Activated CD4-positive, alpha-beta T cell treated with anti-CD3 and anti-CD28 coated beads, Interleukin-2, amount 10 ng/mL, durations not matched to agents 24 days and 14 days (primary cell): ENCODE measurements at places on chromosomes 6 and 20.
A peak's percentile ranks its signal among the peaks of the same experiment; 100 is the strongest.

- DNase-seq = no peak
Measured at GRCh38 chr20:24698189-24698588, 228.8 kb downstream of the SYNDIG1 start.

DNA sequence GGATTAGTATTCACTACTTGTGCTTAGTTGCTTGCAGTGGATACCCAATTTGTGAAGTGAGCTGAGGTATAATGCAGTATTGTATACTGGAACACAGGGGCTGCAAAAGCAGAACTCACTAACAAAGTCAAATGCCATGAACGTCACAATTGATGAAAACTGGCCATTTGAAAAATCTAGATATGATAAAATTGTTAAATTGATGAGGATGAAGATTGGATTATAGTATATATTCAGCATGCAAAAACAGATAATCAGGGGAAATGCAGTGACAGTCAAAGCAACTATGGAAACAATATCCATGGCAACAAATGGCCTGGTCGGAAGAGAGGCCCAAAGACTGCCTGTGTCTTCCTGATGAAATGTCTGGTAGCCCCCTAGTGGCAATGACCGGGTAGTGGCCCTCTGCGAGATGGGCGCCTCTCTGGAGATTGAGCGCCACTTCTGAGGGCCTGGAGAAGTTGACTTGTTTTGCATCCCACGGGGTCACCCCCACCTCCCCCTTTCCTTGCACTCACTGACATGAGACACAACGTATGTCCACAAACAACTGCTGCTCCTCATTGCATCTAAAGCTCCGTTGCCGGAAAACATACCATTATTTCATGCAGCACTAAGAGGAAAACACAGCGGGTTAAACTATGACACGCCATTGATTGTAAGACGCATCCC, 43.6 kb downstream of the C6orf15 start:
- DNase-seq = peak; percentile 91

GRCh38 chr6:90660931-90661330, 74.1 kb upstream of the MAP3K7 start:
- DNase-seq = no peak

GRCh38 chr6:31617010-31617409, 2.0 kb downstream of the AIF1 start:
- DNase-seq = no peak

- DNase-seq = no peak
Measured at GRCh38 chr20:25256226-25256859, 8.5 kb downstream of the PYGB start.

- DNase-seq = peak; percentile 78
Measured at GRCh38 chr20:36465109-36466080, 75.9 kb upstream of the MYL9 start.

DNA sequence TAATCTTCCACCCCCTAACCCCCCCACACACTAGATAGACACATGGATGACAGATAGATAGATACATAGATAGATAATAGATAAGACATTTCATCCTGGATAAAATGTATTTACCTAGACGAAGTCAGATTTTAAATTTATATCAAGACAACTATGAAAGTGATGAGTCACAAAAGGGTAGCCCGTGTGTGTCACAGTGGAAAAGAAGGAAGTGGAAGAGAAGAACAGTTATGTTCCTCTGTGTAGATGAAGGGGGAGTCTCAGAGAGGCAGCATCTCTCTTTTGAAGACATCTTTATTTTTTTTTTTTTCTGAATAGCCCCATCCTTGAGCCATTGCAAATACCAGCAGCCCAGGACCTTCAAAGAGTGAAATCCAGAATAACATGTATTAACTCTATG, 121.7 kb upstream of the VGLL2 start:
- DNase-seq = no peak

- DNase-seq = no peak
Measured at GRCh38 chr6:168222115-168223043, 97.2 kb downstream of the DACT2 start.

- DNase-seq = no peak
Measured at GRCh38 chr6:43082806-43083655, 6.9 kb downstream of the PTK7 start.

DNA sequence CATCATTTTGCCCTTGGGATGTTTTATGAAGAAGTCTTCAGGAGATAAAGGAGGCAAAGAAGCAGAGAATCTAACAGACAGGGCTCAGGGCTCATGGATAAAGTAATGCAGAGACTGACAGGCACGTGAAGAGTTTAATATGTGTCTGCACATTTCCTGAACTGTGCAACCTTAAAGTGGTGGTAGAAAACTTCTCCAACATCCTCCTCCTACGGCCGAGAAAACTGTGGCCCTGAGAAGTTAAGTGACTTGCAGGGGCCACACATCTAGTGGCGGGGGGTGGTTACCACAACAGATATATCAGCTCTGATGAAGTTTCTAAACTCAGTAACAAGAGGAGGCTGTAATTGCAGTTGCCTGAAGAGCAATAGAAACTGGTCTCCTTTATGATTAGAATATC, 61.0 kb downstream of the SOBP start:
- DNase-seq = no peak

DNA sequence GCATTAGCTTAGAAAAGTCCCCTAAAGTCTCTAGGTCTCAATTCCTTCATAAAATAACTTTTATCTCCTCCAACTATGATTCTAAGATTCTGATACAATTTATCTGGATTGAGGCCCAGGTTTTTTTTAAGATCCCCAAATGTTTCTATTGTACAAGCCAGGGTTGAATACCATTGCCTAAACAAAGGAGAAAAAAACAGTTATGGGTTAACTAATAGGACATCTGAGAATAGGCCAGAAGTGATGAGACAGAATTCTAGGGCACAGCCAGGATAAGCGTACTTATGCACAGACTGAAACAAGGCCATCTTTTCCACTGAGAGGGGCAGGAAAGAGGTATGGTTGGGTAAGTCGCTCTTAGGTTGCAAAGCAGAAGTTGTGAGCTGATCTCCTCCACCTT, 26.4 kb downstream of the EPB41L2 start:
- no peak for DNase-seq

DNA sequence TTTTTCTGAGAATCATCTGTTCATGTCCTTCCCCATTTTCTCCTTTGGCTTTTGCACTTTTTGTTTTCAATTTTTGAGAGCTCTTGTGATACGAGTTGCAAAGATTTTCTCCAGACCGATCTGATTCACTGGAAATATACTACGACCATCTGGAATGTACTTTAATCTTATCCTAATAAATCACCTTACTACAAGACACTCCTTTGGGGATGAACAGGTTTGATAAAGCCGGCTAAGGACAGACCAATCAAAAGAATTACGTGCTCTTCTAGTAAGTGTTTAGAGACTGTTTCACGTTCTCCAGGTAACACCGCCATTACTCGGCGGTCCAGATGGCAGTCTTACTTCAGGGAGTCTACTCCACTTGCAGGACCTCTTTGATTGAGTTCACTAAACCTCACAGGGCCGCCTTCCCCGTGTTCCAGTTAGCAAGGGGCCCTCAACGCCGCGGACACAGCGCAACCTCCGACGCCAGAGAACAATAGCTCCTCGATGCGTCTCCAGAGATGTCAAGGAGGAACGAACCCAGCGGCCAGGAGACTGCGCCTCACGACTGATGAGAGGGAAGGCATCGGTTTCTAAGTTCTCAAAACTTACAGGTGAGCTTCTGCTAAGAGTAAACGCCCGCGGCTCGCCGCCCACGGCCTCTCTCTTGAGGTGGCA, 920 bp upstream of the WTAP start:
- no peak for DNase-seq

GRCh38 chr20:363319-364078, 16.6 kb downstream of the NRSN2 start:
- DNase-seq = no peak

DNA sequence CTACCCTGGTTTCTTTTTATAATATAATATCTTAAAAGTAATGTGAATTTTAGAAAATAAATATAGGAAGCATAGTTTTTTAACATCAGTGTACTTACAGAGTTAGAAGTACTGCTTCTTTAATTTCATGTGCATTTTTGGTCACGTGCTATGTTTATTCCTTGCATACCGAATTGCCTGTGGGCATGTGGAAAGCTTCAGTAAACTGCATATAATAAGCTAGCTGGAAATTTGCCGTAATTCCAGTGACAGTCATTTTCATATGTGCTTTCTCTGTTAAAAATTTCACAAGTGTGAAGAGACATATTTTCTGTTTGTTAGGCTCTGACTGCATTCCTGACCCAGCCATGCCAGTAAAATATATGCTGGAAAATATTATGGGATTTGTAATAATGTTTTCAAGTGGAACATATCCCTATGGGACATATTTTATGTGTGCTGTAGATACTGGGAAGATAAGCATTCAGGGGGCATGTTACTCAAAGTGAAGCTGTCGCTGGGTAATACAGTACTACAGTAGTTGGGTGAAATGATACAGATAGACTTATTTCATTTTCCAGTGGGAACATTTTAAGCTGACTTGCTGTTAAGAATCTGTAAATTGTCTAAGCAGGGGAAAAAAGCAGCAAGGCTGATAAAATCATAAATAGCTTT, 616.7 kb downstream of the FRK start:
- DNase-seq = no peak

DNA sequence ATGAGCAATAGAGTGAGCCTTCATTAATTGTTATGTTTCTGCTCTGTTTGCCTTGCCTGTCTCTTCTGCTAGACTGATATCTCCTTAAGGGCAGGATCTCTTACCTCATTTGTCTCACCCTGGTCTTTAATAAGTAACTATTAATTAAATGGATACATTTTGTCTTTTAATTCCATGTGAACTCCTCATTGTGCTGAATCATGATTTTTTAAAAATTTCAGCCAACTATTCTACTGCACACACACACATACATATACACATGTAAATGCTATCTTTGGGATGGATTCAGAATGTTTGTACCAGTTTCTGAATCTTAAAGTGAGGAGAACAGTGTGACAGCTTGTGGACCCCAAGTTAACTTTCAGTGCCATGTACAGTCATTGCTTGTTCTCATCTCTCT, 731.1 kb upstream of the MAP3K7 start:
- no peak for DNase-seq

GRCh38 chr6:49541210-49541724, 9.2 kb upstream of the C6orf141 start:
- no peak for DNase-seq

- DNase-seq = no peak
Measured at GRCh38 chr6:36920049-36920448, 34.3 kb downstream of the C6orf89 start.

DNA sequence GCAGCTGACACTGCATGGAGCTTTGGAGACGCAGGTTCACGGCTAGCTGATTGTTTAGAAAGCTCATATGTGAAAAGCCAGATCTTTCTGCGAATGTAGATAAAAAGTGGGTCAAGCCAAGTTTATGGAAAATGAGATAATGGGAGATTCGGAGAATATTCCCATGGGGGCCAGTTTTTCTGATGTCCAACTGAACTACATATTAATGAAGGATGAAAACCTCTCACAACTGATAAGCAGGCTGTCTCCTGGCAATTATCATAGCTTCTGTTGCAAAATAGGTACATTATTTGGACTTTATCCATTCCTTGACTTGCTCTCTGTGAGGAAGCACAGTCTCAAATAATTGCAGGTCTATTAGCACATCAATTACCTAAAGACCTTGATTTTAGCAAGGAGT, 21.1 kb downstream of the HDGFL1 start:
- no peak for DNase-seq

DNA sequence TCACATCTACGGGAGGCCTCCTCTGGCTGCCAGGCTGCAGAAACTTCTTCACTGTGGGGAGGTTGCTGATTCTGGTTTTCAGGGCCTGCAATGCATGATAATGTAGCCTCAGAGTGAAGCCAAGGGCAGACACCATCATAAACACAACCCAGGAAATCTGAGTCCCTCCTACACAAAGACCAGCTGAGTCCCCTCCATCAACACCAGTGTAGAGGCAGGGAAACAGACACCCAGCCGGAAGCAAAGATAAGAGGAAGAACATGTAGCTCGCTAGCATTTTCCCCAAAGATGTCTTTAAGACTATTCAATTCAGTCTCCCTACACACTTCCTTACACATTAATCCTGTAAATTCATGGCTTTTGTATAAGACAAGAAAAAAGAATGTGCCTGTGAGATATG, 23.6 kb downstream of the GSTA2 start:
- DNase-seq = no peak

GRCh38 chr6:712805-713204, 19.9 kb upstream of the EXOC2 start:
- no peak for DNase-seq

GRCh38 chr6:3517350-3517749, 60.5 kb upstream of the SLC22A23 start:
- DNase-seq = no peak

- DNase-seq = no peak
Measured at GRCh38 chr20:7113577-7114466, 346.3 kb downstream of the BMP2 start.

GRCh38 chr6:139515511-139515910, 141.1 kb upstream of the CITED2 start:
- no peak for DNase-seq

DNA sequence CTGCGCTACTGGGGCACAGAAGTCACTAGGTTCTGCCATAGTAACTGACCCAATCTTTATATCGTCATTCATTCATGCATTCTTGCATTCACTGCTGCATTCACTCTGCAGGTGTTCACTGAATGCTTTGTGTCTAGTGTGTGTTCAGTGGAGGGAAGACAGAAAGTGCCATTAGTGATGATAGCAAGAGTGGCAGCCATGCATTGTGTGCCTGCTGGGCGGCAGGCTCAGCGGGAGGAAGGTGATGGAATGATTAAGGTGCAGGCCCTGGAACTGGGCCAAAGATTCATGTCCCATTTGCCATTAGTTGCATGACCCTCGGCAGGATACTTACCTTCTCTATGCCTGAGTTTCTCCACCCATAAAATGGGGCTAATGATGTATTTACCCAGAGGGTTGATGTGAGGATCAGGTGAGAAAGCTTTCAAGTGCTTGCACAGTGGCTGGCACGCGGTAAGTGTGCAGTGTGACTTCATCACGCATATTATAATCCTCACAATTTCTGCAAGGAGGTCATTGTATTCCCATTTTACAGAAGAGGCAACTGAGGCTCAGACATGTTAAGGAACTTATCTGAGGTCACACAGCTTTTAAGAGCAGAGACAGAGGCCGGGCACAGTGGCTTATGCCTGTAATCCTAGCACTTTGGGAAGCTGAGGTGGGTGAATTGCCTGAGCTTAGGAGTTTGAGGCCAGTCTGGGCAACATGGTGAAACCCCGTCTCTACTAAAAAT, 40.1 kb downstream of the ITPR3 start:
- DNase-seq = no peak

DNA sequence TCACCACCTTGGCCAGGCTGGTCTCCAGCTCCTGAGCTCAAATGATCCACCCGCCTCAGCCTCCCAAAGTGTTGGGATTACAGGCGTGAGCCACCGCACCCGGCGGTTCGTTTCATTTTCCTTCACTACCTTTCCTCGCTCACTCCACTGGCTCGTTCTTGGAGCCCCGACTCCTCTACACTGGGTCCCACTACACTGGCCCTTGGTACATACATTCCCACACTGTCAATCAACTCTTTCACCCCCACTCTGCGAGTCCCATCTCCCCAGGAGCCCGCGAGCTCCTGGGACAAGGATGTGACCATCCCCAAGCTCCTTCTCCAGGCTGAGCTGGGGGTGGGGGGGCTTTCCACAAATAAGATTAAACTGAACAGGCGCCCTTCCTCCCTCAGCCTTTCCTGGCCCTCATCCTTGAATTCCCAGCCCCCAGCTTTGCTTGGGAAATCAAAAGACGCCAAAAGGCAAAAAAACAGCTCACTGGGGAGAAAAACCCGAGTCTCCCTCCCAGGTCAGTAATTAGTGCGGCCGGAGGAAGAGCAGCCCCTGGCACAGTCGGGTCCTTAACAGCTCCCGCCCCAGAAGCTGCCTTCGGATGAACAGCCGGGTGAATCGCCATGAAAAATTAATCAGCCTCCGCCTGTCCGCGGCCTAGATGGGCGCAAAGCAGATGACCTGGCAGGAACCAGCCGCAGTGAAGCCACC, 42.8 kb upstream of the LY86 start:
- no peak for DNase-seq

GRCh38 chr6:50850223-50851048, 31.8 kb downstream of the TFAP2B start:
- DNase-seq = no peak
